ENCODE measurements at places on chromosomes 1 and 21.

DNA sequence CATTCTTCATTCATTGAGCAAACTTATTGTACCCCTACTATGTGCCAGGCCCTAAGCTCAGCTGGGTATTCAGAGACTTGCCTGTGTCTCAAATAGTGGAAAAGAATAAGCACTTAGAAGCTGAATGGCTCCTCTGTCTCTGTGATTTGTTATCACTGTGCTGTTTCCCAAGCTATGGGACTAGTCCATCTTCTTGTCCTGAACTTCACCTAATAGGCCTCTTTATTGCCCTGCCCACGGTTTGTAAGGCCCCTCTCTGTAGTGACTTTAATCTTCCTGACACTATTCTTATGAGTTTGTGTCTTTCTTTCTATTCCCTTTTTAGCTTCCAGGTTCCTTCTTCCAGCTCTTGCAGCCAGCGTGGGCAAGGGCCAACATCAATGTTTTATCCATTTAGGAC is 85.4 kb upstream of the LPGAT1 start:
- no peak for DNase-seq

DNA sequence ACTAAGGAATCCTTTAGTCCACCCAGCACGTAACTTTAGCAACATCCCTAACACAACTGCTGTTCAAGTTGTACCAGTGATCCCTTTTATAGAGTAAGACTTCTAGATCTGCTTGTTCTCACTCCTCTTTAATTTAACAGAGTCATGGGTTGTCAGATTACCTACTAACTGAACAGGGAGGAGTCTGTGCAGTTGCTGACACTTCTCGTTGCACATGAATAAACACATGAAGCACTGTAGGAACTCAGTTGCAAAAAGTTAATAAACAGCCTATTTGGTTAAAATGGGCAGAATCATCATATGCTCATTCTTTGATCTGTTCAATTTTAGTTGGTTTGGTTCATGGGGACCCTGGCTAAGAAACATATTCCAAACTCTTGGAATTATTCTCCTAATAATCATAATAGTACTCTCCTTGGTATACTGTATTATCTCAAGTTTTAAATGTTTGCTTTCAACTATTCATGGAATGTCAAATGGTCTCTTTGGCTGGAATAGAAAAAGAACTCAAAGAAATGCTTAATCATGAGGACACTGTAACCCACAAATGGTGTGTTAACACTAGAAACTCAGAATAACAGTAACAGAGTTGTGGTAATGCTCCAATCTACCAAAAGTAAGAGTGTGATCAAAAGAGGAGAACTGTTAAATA is 15.6 kb downstream of the PLPPR5 start:
- DNase-seq, result no peak

DNA sequence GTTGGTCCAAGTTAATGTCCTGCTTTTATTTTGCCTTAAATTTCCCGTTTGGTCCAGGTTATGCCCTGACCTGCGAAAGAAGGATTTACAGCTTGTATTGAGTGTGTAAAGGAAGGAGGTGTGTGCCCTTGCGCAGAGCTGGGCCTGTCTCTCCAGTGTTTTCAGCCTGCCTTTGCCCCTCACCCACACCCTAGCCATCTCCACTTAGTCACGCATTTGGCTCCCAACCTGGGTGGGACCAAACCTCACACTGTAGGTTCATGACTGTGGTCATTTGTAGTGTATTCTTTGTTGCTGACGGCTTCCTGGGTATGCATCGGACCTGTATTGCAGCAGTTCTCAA is 572 bp upstream of the SRSF10 start:
- peak; percentile 21 for DNase-seq

DNA sequence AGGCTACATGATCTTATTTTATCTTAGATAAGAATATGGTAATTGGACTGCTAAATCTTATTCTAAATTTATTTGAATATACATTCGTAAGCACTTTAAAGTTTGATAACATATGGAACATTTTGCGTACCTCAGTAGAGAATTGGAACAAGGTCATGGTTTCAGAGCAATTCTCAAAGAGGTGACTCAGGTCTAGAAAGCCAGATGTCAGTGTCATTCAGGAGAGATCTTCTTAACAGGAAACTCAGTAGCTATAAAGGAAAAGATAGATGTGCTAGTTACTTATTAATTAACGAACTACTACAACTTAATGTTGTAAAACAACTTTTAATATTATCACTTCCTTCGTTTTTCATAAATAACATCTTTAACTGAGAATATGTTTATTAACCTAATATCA is 142.5 kb downstream of the USP25 start:
- no peak for DNase-seq

DNA sequence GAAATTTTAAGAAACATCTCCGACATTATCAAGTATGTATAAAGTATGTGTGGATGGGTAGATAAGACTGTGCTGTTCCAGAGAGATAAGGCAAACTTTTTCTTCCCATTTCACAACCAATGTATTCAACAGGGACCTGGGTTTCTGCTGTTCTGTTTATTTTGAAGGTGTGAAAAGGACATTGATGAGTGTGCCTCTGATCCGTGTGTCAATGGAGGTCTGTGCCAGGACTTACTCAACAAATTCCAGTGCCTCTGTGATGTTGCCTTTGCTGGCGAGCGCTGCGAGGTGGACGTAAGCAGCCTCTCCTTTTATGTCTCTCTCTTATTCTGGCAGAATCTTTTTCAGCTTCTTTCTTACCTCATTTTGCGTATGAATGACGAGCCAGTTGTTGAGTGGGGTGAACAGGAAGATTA is 174.0 kb downstream of the CRB1 start:
- no peak for DNase-seq

GRCh38 chr1:245124644-245125043 is 30.1 kb upstream of the KIF26B start:
- no peak for DNase-seq

DNA sequence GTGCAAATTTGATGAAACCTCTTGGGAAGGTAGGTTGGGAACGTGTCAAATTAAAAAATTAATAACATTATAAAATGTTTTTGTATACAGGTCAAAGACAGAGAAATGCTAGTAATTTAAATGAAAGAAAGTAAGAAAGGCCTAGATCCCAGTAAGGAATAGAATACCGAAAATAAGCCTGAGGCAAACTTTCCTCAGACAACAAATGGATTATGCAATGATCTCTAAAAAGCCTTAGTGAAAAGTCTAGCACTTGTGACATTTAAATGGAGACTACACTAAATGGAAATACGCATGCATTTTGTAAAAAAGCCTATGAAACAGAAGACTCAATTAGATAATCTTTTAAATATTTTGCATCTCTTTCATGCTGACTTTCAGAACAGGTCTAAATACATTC is 138.5 kb upstream of the ZNHIT6 start:
- no peak for DNase-seq

DNA sequence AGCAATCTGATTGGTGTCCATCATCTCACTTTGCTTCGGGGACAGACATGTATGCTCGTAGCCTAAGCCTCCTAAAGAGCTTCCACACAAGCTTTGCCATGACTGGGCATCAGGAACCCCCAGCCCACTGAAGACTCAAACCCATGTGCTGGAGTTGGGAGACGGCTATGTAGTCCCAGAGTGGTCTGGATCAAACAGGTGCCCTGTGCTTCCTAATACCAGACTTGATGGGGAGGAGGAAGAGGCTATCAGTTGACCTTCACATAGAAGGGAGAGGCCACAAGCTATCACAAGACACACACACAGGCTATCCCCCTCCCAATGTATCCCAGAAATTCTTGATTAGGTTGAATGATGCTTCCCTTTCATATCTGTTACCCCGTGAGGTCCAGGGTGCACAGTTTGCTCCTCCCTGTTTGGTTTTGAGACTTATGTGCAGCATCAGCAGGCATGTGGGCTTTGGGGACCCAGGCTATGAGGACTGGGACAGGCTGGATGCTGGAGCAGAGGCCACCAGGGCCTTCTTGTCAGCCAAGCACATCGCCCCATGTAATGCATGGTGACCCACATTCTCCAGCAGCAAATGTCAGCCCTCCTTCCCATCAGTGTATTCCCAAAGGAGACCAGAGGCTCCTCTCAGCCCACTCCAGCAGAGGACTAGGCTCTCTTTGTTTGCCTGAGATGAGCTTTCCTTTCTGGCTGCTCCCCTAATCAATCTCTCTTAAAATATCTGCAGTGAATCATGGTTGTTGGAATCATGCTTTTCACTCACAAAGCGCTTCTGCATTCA is 159.8 kb downstream of the GRIK3 start:
- DNase-seq, result no peak

- DNase-seq, result no peak
These were observed 134.6 kb downstream of the HUNK start for GRCh38 chr21:32007456-32007855.

- DNase-seq, result peak; percentile 36
These were observed 17.4 kb downstream of the CELA3A start for GRCh38 chr1:22018583-22019559.

DNA sequence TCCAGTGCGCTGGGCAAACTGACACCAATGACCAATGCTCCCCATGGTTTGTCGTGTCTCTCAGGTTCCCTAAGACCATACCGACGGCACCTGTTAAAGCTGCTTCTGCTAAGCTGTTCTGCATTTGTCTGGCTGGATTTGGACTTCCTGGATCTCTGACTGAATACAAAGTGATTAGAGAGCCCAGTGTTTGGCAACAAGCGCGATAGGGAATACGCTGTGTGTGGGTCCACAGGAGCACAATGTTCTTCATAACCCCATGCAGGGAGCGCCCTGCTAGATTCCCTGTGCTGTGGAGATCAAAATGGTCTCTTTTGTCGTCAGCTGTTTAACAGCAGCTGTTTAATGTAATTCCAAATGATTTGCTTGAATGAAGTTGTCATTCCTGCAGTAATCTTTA is 26.0 kb upstream of the ESRRG start:
- no peak for DNase-seq

DNA sequence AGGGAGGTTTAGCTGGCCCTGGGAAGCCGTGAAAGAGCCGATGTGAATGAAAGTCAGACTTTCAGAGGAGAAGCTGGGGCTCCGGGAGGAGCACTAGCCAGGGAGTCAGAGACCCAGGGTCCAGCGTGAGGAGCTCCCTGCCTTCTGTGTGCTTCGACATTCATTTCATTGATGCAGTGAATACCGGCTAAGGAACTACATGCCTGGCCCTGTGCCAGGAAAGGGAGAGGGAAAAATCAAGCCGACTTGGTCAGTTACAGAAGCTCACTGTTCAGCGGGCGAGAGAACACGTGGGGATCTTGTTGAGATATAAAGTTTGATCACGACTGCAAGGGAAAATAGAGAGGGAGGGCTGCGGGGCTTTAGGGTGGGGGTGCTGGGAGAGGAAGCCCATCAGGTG is 76.7 kb upstream of the RUNX3 start:
- no peak for DNase-seq

DNA sequence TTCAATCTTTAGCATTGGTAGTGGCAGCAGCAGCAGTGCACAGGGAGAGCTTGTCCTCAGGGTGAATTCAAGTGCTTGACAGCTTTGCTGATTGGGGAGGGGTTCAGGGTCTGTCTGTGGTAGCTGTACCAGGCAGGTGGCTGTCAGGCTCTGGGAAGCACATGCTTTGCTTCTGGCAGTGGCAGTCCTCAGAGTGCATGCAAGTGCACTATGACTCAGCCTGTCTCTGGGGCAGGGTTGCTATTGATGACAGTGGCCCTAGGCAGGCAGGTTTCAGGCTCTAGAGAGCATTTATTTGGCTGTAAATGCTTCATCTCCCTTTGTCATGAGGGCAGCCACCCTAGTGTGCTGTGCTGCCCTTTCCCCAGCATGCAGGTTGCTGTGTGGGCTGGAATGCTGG is 251.9 kb upstream of the LRRC7 start:
- DNase-seq, result no peak

- no peak for DNase-seq
These were observed 3.6 kb upstream of the INAVA start for GRCh38 chr1:200890818-200891773.

GRCh38 chr1:44483089-44483874 is 78.2 kb downstream of the RNF220 start:
- DNase-seq, result no peak

- no peak for DNase-seq
These were observed 15.0 kb downstream of the ETNK2 start for GRCh38 chr1:204136814-204137213.

GRCh38 chr1:90924982-90925381 is 96.9 kb downstream of the ZNF644 start:
- no peak for DNase-seq

- no peak for DNase-seq
These were observed 201.5 kb downstream of the HS2ST1 start for GRCh38 chr1:87115891-87116290.

- no peak for DNase-seq
These were observed 57.1 kb downstream of the ADCY10 start for GRCh38 chr1:167856711-167857418.

DNA sequence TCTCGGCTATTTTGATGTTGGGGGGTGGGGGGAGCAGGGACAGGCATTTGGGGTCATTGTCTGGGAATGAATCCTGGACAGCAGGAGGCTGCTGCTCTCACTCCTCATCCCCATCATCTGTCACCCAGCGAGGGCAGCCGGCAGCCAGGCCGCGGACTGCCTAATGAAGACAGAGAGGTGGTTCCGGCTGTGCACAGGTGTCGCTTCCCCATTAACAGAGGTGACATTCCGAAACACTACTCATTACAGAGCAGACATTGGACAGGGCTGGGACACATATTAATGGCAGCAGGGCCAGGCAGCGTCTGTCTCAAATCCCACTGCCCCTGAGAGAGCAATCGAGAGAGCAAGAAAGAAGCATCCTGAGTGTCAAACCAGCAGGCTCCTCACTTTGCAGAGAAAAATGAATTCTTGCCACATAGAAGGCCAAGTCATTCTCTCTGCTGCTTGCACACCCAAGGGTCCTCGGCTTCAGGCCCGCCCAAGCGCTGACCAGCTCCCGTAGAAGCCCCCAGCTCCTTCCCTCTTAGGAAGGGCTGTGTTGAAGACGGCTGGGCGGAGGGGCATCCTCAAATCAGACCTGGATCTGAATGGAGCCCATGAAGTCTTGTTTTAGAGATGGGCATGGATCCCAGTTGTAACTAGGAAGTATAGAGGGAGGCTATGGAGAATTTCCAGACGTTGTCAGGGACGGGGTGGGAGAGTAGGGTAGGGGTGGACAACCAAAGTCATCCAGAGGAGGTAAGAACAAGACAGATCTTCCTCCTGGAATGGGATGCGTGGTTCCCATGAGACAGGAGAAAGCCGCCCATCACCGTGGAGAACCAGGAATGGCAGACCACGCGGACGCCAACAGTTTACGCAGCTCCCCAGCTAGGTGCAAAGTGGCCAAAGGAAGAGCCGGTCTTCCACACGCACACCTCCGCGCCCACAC is 8.2 kb upstream of the LEMD1 start:
- no peak for DNase-seq

DNA sequence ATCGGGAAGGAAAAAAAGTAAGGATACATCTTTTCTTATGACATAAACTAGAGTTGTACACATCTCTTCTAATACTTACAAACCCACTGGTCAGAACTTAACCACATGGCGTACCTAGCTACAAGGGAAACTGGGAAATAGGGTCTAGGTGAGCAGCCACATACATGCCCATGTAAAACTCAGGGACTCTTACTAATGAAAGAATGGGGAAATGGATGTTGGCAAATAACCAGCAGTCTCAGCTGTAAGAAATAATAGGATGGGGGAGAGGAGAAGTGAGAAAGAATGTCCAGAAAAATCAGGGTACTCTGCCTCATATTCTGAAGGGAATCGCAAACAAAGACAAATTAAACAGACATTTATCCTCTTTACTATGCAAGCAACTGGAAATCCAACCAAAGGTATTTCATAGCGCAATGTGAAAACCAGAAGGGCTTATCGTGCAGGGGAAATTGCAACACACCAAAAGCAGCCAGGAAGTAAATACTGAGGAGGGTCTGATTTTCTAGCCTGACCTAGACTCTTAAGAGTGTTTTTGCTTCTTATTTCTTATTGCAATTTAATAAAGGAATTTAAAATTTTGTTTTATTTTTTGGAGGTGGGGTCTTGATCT is 17.5 kb downstream of the GTF2B start:
- no peak for DNase-seq

GRCh38 chr1:21497466-21498061 is 11.7 kb upstream of the ALPL start:
- DNase-seq, result no peak
